ENCODE measurements at places on chromosomes 7 and 10. TPM values are rescaled to one million over a fixed set of nuclear protein-coding genes. Genes with fewer than 3 reads are reported as not detected.
A peak's percentile ranks its signal among the peaks of the same experiment; 100 is the strongest.

DNA sequence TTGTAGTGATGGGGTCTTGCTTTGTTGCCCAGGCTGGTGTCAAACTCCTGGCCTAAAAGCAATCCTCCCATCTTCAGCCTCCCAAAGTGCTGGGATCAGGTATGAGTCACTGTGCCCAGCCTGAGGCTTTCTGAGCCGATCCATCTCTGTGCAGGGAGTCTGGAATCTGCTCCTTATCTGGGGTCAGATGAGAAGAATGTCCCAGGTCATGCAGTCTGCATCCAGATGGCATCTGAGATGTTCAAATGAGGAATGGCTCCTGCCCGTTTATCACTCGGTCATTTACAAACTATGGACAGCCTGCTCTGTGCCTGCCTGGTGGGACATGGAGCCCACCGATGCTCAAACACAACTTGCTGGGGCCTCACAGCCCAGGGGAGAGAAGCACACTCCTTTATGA is 11.1 kb upstream of the SLC18A3 start:
- H3K27ac ChIP-seq = peak overlapping the region; percentile 9
- DNase-seq = peak; percentile 66
- peaks cover 40% of the 10 kb centered on the region for H3K4me1 ChIP-seq
- no peaks in the 10 kb centered on the region for H3K27me3 ChIP-seq

GRCh38 chr10:123997486-123998196 is 95.8 kb downstream of the CHST15 start:
- DNase-seq = no peak
- peaks cover 9% of the 10 kb centered on the region for H3K4me1 ChIP-seq
- no peak overlapping the region for H3K4me3 ChIP-seq
- H3K27me3 ChIP-seq = no peaks in the 10 kb centered on the region

Gene GATA3
- 27.7 TPM for total RNA-seq

Gene HKDC1
- total RNA-seq = 24.5 TPM

Gene TRPV5
- not detected for total RNA-seq

GRCh38 chr10:62769574-62770242 is 34.8 kb upstream of the ADO start:
- no peaks in the 10 kb centered on the region for H3K27me3 ChIP-seq
- peaks cover 20% of the 10 kb centered on the region for H3K4me1 ChIP-seq
- no peak for DNase-seq
- no peaks in the 10 kb centered on the region for H3K36me3 ChIP-seq
- H3K4me3 ChIP-seq = no peak overlapping the region

DNA sequence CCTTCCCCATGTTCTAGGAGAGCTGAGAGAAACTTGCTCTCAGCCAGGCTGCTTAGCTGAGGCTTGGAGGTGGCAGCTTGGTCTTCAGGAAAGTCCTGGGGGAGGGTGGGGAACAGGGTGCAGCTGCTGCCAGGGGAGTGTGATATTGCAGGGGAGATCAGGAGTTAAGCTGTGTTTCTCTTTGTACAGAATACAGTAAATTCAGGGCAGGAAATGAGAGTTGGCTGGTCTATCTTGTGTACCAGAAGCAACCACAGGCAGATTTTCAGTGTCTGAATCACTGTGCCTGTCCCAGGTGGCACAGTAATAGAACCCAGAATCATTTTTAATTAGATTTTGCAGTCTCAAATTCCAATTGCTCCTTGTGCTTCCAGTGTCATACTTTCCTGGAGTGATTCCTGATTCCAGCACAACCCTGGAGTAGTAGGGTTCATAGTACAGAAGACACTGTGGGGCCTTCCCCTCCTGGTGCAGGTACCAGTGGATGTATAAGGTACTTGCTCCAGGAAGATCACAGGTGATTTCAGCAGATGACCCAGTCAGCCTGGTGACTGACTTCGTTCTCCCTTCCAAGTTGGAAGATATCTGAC is 94.0 kb upstream of the TARP start:
- no peaks in the 10 kb centered on the region for H3K27me3 ChIP-seq
- H3K27ac ChIP-seq = no peak overlapping the region
- no peaks in the 10 kb centered on the region for H3K4me1 ChIP-seq
- DNase-seq = no peak

Gene IQUB
- total RNA-seq = 0.35 TPM

GRCh38 chr7:138661069-138661635 is 40.0 kb downstream of the SVOPL start:
- H3K4me3 ChIP-seq = no peak overlapping the region
- H3K27ac ChIP-seq = peak overlapping the region; percentile 48
- peaks cover 69% of the 10 kb centered on the region for H3K4me1 ChIP-seq
- peak; percentile 72 for DNase-seq

DNA sequence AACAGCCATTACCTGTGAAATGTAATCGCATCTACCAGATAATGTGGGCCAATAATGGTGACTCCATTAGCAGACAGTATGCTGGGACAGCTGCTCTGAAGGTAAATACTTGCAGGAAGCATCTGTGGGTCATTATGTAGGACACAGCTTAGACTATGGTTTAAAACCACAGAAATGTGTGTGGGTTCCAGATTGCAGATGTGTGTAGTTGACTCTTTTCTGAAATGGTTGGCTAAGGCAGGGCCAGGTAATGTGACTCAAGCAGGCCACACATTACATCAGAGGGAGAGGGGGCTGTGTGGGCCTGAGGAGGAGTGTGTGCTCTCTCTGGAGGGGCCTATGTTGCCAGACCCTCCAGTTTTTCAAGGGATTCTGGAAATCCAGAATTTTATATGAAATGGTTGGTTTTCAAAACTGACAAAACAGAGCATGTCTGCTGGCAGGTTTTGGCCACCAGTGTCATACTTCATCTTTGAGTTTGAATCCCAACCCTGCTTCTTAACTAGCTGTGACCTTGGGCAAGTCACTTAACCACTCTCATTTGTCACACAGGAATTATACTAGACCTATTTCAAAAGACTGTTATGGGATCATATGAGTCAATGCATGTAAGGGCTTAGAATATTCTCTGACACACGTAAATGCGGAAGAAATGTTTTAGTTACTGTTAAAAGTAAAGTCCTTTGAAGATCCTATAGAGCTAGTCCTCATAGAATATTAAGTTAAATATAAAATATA is 64.5 kb downstream of the MCMBP start:
- H3K4me1 ChIP-seq = no peaks in the 10 kb centered on the region
- H3K4me3 ChIP-seq = no peak overlapping the region
- no peaks in the 10 kb centered on the region for H3K36me3 ChIP-seq
- no peak for DNase-seq

Gene PDZD8
- total RNA-seq = 49.4 TPM

- no peaks in the 10 kb centered on the region for H3K36me3 ChIP-seq
- H3K4me3 ChIP-seq = no peak overlapping the region
- no peak for DNase-seq
- no peaks in the 10 kb centered on the region for H3K4me1 ChIP-seq
- no peak overlapping the region for H3K27ac ChIP-seq
Measured at GRCh38 chr7:16121876-16122390, 299.4 kb downstream of the CRPPA start.

Gene SHH
- 4.7 TPM for total RNA-seq

DNA sequence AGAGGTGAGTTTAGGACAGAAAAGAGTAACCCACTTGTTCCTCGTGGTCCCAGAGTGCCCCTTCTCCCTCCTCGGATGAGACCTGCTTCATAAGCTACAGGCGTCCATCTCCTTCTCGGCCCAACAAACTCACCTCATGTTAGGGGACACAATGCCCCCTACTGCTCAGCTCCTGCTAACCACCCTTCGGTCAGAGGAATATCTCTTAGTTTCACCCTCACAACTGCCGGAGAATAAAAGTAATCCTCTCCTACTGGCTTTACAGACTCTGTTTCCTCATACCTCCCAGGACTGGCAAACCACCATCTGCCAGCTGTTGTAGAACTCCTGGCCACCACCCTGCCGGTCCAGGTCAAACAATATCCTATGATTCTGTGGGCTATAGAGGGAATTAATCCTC is 3.2 kb downstream of the AKR1B15 start:
- H3K4me3 ChIP-seq = no peak overlapping the region
- no peak overlapping the region for H3K27ac ChIP-seq
- no peaks in the 10 kb centered on the region for H3K4me1 ChIP-seq
- DNase-seq = no peak
- H3K27me3 ChIP-seq = no peaks in the 10 kb centered on the region

Gene CC2D2B
- 0.39 TPM for total RNA-seq

DNA sequence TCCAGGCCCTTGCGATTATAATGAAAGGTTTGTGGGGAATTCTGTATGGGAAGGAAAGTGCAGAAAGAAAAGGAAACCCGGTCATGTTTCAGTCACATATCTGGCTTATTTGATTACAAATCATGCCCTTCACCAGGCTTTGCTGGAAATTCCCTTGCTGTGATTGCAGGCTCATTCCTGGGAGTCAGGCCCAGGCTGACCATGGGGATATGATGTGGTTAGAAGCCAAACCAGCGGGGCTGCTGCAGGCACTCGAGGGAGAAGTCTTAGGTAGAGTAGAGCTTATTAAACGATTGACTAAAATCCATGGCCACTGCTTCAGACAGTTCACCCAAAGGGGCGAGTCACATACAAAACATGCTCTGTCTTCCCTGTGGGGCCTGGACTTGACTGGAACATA is 16.2 kb downstream of the PKD1L1 start:
- no peaks in the 10 kb centered on the region for H3K27me3 ChIP-seq
- no peak overlapping the region for H3K4me3 ChIP-seq
- H3K36me3 ChIP-seq = no peaks in the 10 kb centered on the region
- H3K27ac ChIP-seq = no peak overlapping the region
- no peak for DNase-seq

DNA sequence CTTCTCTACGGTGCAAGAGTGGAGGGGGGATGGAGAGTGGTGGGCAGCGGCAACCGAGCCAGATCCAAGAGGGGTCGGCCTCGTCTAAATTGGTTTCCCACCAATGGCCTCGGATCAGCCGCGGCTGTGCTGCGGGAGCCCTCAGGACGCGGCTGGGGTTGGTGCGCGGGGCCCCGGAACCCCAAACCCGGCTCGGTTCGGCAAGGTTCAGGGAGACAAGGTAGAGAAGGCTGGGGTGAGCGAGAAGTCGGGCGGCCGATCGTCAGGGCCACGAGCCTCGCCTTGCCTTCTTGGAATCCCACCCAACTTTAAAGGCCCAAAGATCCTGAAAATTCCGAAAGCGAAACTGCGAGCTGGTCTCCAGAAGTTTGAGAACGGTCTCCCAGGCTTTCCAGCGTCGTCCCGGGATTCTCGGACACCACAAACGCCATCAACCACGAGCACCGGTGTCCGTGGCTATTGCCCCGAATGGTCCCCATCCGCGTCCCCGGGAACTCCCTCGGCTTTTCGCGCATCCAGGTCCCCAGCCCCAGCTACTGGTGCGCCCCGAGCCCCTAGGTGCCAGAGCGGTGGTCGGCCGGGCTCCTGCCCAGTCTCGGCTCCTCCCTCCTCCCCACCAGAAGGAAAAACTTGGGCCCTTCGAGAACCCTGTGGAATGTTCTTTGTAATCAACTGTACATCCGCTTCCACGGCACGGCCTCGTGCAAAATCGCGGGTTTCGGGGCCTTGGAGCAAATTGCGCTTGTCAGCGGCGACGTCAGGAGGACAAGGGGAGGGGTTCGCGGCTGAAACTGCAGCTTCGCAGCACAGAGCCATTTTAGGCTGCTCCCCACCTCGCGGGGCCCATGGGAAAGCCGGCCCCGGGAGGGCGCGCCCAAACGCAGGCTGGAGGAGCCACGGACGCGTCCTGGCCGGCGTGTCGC is 3.2 kb downstream of the SFMBT2 start:
- H3K27ac ChIP-seq = no peak overlapping the region
- DNase-seq = no peak
- H3K36me3 ChIP-seq = no peaks in the 10 kb centered on the region
- no peaks in the 10 kb centered on the region for H3K4me1 ChIP-seq
- no peaks in the 10 kb centered on the region for H3K27me3 ChIP-seq

Gene LRMDA
- 18.5 TPM for total RNA-seq

DNA sequence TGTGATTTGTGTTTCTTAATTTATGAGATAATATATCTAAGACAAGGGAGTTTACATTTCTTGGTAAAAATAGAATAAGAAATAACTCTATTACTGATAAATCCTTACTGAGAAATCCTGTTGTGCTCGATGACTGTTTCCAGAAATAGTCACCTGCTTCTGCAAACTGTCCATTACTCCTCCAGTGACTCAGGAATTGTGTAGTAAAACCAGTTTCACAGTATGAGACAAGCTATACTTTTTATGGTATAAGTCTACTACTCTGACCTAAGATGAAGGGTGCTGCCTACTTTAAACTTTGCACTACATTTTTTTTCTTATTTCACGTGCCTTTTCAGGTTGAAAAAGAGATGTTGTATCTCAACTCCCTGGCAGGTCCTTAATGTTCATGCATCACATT is 6.8 kb upstream of the ANKRD22 start:
- DNase-seq = no peak
- no peak overlapping the region for H3K27ac ChIP-seq
- H3K36me3 ChIP-seq = no peaks in the 10 kb centered on the region

DNA sequence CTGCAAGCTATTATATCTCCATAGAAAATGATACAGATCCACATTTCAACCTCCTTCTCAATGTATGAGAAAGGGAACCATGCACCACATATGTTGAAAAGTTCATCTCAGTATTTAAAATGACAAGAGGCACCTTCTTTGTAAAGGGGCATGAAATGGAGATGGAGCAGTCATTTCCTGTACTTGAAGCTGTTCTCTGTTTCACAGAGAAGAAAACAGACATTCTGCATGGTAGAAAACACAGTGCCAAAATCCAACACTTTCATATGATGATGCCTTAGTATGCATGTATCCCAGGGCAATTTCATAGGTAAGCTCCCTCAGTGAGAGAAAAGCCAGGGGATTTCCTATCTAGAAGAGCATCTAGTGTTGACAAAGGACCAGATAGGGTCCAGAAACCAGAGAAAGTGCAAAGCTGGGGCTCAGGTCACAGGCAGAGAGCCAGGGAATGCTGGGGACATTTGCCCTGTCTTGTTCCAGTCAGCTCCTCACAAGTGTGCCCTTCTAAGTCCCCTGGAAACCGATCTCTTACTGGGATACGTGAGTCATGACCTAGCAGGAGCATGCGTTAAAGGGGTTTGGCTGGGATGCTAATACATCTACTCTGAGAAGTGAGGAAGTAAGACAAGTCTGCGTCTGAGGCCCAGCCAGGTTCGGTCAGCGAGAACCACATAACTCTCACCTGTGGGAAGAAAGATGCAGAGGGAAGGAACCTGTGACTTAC is 118.7 kb downstream of the ICA1 start:
- no peak overlapping the region for H3K4me3 ChIP-seq
- no peak overlapping the region for H3K27ac ChIP-seq
- no peaks in the 10 kb centered on the region for H3K27me3 ChIP-seq
- H3K4me1 ChIP-seq = peaks cover 7% of the 10 kb centered on the region

DNA sequence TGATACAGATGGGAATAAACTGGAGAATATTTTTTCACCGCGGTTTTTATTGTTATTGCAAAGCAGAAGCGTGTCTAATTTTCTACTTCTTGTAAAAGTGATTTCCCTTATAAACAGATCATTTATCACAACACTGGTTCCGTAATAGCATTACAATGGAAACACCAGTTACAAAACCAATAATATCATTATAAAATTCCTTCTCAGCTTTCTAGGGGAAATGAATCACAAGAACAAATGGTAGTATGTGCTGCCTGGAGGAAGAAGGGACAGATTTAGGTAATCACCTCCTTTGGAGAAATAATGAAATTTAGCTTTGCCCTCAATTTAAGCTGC is 2.4 kb upstream of the CCDC6 start:
- no peaks in the 10 kb centered on the region for H3K27me3 ChIP-seq
- H3K36me3 ChIP-seq = no peaks in the 10 kb centered on the region

Measured in Caco-2 (cell line).